Bone marrow (tissue), 2 donors: ENCODE measurements at places on chromosomes 12 and 14.

DNA sequence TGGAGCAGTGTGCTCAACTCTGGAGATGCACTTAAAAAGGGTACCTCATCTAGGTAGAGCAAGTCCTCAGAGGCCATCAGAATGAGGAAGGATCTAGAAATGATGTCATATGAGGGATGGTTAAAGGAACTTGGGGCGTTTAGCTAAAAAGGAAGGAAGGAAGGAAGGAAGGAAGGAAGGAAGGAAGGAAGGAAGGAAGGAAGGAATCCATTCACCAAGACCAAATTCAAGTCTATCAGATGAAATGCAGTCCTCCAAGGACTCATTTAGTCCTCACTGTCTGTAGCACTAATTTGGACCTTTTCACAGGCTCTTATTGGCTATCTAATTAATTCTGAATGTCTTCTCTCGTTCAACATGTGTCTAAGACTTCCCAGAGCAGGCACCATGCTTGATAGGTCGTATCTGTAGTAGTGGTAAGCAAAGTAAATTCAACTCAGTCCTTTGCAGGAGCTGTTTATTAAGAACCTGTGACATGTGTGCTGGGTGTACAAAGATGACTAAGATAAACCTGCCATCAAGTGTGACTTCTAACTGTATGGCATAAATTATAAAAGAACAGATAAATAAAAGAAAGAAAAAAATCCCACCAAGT is 63.5 kb downstream of the LLPH start:
- no peak for DNase-seq

- DNase-seq = no peak
Observed at GRCh38 chr14:78248501-78249090, 78.4 kb downstream of the NRXN3 start.

DNA sequence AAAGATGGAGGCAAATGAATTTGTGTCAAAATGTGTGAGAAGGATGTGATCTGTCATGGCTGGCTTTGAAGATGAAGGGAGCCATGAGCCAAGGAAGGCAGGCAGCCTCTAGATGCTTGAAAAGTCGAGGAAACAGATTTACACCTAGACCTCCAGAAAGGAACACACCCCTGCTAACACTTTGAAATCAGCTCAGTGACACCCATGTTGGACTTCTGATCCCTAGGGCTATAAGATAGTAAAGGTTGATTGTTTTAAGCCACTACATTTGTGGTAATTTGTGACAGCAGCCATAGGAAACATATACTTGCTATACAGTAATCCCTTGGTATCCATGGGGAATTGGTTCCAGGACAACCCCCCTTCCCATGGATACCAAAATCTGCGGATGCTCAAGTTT is 80.5 kb upstream of the DYRK2 start:
- no peak for DNase-seq

GRCh38 chr14:104693482-104694431 is 4.3 kb downstream of the INF2 start:
- no peak for DNase-seq

DNA sequence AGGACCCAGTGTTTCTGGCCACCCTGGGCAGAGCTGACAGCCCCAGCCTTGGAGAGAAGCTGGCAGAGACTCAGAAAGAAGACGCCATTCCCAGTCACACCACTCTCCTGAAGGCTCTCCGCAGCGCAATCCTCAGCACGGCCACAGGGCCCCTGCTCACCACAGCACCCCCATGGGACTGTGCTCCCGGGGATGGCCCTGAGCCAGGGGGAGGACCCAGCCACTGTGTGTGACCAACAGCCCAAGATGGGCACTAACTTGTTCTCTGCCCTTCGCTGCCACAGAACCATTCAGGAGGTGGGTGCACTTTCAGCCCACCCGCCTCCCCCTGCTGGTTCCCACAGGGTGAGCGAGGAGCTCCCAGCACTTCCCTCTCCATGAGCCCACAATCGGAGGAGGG is 57.1 kb downstream of the CCNK start:
- no peak for DNase-seq

DNA sequence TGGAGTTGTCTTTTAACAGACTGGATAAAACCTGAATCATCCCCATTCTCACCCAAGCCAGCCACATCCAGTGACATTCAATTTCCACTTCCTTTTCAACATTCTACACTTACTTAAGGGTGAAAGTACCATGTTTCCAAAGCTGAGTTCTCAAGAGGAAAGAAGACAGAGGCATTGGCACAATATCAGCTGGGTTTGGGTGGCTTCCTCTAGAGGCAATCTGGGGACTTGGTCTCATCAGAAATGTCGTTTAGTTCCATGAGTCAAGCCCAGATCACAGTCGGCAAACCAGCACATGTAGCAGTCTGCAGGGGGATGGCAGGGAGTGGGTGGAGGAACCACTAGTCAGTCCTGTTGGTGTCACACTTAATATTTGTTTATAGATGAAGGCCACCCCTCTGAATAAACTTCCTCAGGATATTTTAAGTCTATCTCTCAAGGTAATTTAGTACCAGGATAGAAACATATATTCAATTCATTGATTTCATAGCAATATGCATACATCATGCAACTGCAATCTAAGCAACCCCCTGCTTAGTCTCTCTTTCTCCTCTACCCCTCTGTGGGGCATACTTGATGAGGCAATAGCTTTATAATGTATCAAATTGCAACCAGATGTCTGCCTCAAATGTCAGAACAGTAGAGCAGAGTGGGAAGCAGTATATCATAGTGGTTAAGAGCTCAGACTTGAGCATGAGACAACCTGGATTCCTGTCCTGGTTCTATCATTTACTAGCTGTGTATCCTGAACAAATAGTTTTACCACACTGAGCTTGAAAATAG is 3.0 kb downstream of the SRRM4 start:
- DNase-seq = no peak

DNA sequence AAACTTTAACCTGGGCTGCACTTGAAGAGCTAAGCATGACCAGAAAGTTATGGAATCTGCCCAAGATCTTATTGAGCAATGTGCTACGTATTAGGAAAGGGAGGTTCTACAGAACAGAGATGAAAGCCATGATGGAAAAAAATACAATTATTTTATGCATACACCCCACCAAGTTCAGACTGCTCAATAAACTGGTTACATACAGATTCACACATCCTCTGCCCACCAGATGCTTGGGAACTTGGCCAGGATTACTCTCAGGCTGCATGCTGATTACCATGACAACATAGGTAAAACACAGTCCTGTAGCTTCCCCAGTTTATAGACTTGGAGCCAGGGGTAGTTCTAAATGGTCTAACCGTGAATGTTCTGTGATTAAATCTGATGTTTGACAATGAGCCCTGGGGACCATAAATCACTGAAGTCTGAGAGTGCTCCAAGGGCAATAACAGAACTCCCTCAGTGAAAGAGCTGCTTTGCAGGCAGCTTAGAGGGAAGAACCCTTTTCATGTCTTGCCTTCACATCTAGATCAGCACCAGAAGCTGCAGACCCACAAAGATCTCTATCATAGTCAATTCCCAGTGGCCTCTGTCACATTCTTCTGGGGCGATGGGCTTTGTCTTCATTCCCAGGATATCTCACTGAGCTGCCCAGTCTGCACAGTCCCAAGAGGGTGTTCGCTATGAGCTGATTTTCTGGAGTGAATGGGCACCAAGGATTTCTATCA is 232.2 kb downstream of the EMP1 start:
- no peak for DNase-seq

DNA sequence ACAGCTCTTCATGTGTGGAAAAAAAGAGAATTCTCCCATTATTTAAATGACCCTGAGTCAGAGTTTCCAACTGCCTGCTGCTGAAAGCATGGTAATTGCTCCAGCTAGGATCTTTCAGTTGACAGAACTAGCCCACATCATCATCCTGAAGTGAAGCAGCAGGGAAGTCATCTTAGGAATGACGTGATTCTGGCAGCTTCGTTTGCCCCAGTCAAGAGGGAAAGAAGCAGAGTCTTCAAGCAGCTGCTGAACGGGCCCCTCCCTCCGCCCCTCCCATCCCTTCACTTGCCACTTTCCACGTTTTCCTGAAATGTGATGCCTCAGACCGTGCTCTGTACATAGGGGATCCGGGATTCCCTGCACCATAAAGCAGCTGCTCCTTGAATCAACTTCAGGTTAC is 455.0 kb upstream of the TMEM132C start:
- no peak for DNase-seq

DNA sequence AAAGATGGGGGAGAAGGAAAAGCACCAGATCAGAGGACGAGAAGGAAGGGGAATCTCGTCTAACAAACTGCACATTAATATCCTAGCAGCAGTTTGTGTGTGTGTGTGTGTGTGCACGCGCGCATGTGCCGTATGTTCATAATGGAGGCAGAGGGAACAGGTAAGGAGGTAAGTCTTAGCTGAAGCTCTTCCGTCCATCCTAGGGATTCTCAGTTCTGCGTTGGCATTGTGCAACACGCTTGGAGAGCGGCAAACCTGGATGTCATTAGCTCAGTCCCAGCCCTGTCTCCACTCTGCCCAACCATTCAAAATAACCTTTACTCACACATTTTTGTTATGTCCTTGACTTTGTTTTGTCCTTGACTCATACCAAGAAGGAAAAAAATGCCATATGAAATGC is 1.6 kb upstream of the C1R start:
- DNase-seq = no peak

DNA sequence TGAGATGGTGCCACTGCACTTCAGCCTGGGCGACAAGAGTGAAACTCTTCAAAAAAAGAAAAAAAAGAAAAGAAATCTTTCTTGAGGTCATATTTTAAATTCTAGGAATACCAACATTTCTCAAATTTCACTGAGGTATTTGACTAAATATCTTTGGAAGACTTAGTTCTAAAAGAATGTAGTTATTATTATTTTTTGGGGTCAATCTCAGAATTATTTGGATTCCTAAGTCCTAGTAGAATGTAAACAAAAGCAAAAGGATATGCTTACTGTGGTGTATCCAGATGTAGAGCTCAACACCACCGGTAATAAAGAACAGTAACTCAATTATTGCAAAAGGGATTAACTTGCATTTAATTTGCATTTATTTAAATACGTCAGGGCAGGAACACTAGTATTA is 25.0 kb downstream of the PRICKLE1 start:
- no peak for DNase-seq

DNA sequence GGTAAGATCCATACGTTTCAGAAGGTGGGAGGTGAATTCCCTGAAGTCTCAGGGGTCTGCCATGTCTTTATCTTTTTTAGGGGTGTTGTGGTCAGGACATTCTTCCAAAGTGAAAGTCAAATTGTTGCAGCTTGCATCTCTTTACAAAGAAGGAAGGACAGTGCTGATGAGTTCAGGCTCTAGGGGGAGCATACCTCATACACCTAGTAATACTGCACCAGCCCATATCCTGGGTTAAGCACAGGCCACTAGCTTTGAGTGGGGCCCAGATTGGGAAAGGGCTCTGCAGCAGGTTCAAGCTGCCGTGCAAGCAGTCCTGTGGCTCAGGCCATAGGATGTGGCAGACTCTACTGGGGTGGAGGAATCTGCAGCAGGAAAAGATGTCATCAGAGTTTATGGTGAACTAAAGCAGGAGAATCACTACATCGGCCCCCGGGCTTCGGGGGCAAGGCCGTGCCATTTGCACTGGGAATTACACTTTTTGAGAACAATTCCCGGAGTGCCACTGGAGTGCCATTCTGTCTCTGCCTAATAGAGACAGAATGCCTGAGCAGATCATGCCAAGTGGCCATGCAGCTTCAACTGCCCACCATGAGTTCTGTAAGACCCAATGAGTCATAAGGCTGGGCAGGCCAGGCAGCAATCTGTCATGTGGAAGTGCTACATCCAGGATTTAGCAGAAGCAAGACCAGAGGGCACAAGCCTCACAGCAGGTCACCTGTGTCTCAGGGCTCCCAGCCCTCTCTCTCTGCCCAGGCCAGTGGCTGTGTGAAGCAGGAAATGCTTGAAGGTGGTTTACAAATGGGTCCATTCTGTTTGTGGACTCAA is 32.3 kb downstream of the DIO3 start:
- DNase-seq = no peak

GRCh38 chr14:33964599-33965317 is 13.9 kb upstream of the EGLN3 start:
- no peak for DNase-seq

- DNase-seq = no peak
Observed at GRCh38 chr12:90323217-90323616, 614.6 kb upstream of the ATP2B1 start.

DNA sequence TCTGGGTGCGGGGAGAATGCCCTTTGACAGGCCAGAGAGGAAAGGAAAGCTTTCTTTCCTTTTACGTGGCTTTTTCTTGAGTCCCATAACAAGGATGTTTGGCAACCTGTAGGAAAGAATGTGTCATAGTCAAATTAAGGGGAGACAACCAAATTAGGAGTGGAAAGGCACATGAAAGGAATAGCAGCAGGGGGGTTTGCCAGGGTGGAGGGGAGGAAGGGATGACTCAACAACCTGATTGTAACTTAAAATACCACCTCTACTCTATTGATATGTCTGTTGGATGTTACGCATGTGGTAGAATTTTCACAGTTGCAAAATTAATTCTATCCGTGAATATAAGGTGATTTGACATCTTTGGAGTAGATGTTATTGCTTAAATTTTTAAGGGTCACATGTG is 28.5 kb upstream of the MYBPC1 start:
- DNase-seq = no peak

DNA sequence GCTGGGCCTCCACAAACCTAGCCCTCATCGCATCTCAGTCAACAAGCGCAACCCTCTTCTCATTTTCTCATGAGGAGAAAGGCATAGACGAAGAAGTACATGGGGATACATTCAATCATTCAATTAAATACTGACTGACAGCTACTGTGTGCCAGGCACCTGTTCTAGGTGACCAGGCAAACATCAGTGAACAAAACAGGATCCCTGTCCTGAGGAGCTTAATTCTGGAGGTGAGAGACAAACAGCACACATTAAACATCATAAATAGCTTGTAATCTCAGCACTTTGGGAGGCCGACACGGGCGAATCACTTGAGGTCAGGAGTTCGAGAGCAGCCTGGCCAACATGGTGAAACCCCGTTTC is 362 bp upstream of the ACYP1 start:
- no peak for DNase-seq

- no peak for DNase-seq
Observed at GRCh38 chr14:22509036-22509709, 79.9 kb downstream of the DAD1 start.
